SK-N-SH (cell line): ENCODE measurements at places on chromosomes 5 and 9. TPM values are rescaled to one million over a fixed set of nuclear protein-coding genes. Genes with fewer than 3 reads are reported as not detected.

MARCHF6 gene
- 52.4 and 98.0 TPM in 2 replicates for polyA plus RNA-seq

DNA sequence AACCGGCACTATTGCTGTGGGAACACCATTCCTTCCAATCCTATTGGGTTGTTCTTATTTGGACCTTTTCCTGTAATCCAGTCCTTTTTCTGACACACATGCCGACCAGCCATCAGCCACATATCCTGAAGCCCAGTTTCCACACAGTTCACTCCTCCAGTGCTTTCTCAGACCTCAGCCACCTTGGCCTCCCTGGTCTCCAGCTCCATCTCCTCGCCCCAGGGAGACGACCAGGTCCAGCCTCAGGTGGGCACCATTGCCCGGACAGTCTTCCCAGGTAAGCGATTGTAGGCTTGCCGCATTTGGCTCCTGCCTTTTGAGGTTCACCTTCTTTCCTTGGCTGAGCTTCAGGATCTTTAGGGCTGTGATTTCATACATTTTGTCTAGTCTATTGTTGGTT is 15.2 kb upstream of the TERT start:
- DNase-seq = no peak

- no peak for DNase-seq
These were observed 485.3 kb upstream of the DMAC1 start for GRCh38 chr9:8284884-8285283.

DNA sequence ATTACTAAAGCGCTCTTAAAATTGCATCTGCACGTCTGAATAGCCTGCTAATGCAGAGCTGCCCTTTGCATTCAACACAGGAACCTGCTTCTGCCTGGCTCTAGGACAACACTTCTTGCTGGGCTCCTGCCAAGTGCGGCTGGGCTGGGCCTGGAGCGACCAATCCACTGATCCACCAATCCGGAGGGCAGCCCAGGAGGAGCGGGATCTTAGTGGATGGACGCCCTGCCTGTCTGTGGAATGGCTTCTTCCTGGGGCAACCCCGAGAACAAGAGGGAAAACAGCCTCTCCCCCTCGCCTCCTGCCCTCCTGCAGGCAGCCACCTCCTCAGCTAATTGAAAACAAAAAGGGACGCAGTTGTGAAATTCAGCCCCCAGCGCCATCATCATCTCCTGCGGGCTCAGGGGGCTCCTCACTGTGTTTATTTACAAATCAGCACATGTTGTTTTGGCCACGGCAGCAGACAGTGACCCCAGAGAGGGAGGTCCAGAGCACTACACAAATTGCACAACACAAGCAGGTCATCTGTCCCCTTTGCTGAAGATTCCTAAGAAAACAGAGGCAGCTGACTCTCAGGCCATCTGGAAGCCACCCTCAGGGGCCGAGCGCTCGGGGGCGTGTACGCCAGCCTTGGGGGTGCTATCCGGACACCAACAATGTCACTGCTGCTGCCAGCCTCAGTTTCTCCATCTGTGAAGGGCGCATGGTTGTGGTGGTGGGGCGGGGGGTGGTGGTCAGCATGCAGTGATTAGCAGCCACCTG is 57.3 kb downstream of the GADD45G start:
- DNase-seq = peak; percentile 96

GRCh38 chr5:143560378-143560777 is 156.9 kb upstream of the NR3C1 start:
- no peak for DNase-seq

GRCh38 chr5:177260961-177261360 is 42.6 kb downstream of the RAB24 start:
- no peak for DNase-seq

DNA sequence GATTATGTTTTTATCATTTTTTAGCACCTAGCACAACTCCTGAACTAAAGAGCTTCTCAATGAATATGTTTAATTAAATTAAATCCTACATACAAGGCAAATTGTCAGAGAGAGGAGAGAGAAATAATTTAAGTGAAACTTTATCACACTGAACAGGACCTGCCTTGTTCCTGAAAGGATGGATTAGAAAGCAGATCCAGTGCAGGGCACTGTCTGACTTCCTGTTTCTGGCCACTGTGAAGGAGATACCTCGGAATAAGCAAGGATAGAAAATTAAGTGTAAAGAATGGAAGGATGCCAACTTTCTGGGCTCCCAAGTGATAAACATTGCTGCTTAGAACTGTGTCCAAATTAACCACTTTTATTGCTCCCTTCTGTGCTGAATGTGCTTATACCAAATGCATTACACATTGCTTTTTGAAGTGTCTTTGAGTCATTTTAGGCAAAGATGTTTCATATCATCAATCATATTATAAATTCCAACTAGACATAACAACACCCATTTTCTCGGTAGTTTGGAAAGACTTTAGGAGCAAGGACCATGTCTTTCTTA is 89.1 kb upstream of the SPDL1 start:
- DNase-seq = peak; percentile 20

DNA sequence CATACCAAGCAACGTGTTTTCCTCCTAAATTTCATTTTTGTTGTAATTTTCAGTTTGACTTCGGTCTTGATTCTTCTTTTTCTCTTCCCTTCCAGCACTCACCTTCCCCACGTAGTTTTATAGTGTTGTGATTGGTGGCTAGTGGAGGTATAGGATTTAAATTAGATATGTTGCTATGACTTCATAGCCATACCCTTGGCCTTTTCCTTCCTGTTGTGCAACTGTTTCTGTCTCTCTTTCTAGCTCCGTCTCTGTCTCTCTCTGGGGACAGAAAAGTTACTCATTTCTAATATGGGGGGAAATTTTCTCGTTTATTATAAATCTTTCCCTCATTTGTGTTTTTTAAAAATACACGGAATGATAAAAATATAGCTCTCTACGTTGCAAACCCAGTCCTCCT is 20.6 kb upstream of the C5orf24 start:
- no peak for DNase-seq

GRCh38 chr5:26807231-26808199 is 230.9 kb downstream of the CDH9 start:
- DNase-seq = no peak

GRCh38 chr5:88660947-88661805 is 221.8 kb downstream of the MEF2C start:
- DNase-seq = peak; percentile 98

SOX30 gene
- polyA plus RNA-seq = 0.10 and 0.13 TPM in 2 replicates

GRCh38 chr9:138077898-138078540 is 200.4 kb downstream of the CACNA1B start:
- DNase-seq = peak; percentile 2

DNA sequence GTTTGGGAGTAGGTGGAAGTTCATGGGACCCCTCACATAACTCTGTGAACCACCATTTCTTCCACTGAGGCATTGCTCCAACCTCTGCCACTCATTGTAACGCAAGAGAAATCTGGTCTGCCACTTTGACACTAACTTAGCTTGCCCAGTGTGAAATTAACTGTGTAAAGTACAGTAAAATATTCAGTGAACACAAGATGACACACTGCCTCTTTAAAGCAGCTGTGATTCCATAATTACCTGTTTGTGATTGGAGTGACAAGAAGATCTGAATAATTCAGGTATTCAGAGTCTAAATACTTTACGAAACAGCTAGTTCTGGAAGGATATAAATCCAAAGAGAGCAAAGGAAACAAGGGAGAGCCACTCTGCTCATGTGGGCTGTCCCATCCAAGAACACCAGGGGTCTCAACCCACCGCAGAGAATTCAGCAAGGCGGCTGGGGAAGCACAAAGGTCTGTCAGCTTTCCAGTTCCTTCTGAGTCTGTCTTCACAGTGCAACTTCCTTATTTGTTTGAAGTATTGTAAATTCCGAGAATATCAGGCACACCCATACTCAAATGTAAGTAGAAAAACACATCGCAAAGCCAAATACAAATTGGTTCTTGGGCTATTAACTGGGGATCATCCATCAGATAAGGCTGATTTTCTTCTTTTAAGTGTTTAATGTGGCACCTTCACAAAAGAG is 86.9 kb downstream of the GNAQ start:
- no peak for DNase-seq

DNA sequence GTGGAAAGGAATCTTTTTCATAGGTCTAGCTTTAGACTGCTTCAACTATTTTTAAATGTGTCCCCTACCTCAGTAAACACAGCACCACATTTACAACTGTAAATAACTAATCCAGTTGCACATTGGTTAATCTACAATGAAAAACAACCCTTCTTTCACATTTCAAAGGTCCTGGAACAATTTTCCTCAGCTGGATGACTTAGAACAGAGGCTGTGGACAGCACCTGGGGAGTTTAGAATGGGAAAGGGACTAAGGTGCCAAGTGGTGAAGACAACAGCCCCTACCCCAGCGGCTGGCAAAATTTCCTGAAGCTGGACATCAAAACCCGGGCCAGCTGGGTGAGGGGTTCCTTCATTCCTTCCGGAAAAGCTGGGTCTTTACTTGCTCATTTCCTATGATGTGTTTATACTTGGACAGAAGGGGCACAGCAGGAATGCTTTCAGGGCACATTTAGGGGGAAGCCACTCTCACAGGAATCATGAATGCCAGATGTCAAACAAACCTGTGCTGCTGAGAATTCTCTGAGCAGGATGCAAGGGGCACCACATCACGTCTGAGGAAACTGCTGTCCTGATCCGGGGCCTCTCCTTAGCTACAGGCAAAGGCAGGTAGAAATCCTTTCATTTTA is 158.3 kb downstream of the NR2F1-AS1 start:
- DNase-seq = peak; percentile 18

GRCh38 chr9:4495537-4495936 is 5.3 kb downstream of the SLC1A1 start:
- no peak for DNase-seq

GRCh38 chr5:59099270-59099994 is 516.6 kb downstream of the RAB3C start:
- no peak for DNase-seq

- no peak for DNase-seq
These were observed 10.6 kb downstream of the TRAF1 start for GRCh38 chr9:120915854-120916470.

- DNase-seq = no peak
These were observed 25.1 kb upstream of the CD180 start for GRCh38 chr5:67221487-67222242.

ENTREP1 gene
- not detected in 2 replicates for polyA plus RNA-seq

DNA sequence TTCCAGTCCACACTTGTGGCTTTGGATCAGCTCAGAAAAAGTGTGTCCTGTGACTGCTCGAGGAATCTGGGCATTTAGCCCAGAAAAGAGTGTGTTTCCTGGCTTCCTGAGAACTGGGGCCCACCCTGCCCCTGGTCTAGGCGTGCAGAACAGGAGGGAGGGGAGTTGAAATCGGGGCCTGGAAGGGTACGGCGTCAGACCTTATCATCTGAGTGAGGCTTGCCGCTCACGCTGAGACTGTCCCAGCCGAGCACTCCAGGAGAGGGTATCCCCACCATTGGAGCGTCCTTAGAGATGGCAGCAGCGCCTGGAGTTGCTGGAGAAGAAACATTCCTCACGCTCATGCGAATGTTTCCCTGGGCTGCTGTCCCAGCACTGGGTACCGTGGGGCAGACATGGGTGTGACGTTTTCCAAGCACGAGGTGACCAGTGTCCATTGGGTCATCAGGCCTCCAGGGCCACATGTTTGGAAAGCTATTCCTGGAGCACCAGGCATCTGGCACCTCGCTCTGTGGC is 22.5 kb downstream of the NEK6 start:
- DNase-seq = no peak

ROR2 gene
- polyA plus RNA-seq = 0.34 and 0.43 TPM in 2 replicates

DNA sequence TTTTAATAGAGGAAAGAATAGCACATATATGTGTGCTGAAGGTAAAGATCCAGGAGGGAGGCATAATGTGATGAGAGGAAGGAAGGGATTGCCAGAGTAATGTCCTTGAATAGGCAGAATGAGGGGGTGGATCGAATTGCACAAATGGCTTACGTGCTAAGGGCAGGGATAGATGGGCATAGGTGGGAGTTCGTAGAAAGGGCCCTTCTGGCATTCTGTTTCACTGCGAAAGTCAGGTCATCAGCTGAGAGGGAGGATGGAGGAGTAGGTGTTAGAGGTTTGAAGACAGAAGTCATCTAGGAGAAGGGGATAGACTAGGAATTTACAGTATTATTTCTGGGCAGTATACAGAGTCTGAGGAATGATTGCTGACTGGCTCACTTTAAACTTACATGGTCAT is 32.1 kb downstream of the CNOT6 start:
- no peak for DNase-seq

DNA sequence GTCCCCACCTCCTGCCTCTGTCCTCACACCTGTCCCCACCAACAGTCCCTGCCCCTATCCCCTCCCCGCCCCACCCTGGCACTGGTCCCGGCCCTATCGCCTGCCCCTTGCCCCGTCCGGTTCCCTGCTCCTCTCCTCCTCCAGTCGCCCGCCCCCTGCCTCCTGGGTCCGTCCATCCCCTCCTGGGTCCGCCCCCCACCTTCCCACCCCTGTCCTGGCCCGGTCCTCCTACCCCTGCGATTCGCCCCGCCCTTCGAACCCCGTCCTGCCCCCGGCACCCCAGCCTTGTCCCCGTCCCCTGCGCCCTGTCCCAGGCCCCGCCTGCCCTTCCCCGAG is 372 bp downstream of the EDF1 start:
- DNase-seq = peak; percentile 78

CCL28 gene
- not detected in 2 replicates for polyA plus RNA-seq
